ENCODE measurements at places on chromosomes 4 and X.

DNA sequence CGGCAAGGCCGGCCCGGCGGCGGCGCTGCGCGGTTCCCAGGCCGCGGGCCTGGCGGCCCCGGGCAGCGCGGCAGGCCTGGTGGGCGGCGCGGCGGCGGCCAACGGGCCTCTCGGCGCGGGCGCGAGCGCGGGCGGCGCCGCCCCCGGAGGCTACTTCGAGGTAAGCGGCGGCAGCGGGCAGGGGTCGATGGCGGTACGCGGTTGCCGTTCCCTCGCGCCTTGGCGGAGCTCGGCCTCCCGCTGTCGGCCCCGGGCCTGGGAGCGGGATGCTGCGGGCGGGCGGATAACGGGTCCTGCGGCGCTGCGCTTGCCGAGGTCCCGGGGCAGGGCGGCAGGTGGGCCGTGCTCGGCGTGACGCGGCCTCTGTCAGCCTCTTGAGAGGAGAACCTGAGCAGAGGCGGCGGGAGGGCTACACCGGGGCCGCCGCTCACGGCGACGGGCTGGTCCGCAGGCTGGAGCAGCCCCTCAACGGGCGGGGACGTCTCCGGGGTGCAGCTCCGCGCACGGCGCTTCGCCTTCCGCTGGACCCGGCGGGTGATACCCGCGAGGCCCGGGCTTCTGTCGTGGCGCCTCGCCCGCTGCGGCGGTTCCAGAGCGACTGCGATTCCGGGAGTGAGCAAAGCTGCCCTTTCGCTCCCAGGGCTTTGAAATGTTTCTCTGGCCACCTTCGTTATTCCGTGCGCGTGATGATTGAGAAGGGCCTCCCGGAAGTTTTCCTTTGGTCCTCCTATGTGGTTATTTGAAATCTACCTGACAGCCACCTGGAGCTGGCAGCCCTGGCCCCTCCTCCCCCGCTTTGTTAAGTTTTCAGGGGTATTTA, 774 bp downstream of the FAM193A start:
- DNase-seq = no peak

GRCh38 chr4:103074744-103075434, 1.7 kb downstream of the SLC9B2 start:
- DNase-seq = no peak

- no peak for DNase-seq
Observed at GRCh38 chr4:87240341-87240740, 19.9 kb upstream of the KLHL8 start.

DNA sequence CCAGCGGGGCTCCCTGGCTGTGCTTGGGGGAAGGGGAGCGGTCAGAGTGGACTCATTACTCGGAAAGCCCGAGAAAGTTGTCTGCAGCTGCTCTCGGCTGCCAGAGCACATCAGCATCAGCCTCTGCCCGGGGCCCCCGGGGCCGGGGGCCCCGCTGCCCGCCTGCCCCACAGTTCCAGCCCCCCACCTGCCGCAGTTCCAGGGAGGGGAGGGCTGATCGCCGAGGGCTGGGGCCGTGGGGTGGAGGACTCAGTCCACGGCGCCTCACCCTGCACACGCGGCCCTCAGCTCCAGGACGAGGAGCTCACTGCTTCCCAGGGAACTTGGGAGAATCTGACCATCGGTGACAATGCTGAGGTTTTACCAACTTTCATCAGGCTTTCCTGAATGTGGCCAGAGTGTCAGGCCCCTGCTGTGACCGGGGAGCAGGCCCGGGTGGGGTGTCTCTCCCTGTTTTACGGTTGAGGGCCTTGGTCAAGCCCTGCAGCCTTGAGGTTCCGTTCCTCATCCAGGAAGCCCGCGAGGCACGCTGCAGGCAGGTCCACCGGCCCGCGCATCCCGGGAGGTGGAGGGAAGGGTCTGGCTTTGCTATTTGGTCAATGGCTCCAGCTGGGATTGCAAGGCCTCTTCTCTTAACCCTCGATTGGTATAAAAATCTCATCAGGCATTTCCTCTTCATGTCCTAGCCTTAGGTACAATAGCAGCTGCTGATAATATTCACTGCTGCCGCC, 57.2 kb downstream of the CPZ start:
- DNase-seq = no peak

DNA sequence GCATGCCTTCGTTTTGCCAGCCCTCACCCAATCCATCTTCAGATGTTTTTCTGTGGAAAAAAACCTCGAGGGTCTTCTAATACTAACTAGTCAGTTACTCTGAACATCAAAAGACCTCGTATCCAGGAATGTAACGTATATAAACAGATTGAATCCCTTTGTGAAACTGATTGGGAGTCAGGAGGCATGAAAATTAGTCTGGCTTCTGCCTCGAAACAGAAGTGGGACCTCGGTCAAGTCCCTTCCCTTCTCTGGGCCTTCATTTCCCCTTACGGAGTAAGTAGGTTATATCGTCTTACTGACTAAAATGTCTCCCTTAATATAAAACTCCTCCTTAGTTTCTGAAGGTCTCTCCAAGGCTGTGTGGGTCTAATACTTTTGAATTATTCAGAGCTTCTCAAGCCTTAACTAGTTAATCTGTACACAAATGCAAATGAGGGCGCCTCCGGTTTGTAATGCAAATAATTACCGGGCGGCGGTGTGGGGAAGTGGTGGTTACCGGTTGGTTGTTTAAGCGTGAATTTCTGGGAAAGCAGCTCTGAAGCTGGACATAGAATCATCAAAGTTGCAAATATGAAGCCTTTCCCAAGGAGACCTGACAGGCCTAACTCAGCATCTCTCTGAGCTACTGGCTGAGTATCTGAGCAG, 11.4 kb upstream of the NKRF start:
- DNase-seq = no peak

DNA sequence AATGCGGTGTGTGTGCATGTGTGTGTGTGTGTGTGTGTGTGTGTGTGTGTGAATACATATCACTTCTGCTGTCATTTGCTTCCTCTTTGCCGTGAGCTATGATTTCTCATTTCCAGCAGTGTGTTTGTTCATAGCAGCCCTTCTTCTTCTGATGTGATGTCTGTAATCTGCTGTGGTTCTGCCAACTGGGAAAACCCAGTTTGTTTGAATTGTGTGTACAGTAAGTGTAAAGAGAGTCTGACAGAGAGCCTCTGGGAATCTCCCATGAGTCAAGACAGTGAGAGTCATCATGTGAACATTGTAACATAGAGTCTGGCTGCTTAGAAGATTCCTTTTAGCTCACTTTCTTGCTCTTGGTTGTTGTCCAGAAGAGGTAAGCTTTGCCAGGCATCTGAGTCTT, 8.4 kb upstream of the NWD2 start:
- DNase-seq = no peak

DNA sequence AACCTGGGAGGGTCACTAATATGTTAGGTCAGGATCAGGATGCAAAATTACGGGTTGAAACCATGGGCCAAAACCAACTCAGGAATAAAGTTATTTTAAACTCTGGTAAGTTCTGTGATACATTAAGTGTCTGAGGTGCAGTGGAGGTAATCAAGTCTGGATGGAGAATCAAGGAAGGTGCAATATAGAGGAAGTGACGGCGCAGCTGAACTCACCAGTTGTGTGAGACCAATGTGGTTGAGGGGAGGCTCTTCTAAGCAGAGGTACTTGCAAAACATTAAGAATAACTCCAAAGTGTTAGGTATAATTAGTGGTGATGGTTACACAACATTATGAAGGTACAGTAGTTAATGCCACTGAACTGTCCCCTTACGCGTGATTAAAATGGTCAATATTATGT, 19.7 kb downstream of the GAB3 start:
- DNase-seq = no peak

- DNase-seq = peak; percentile 35
Observed at GRCh38 chr4:184617600-184618196, 31.5 kb downstream of the CASP3 start.

DNA sequence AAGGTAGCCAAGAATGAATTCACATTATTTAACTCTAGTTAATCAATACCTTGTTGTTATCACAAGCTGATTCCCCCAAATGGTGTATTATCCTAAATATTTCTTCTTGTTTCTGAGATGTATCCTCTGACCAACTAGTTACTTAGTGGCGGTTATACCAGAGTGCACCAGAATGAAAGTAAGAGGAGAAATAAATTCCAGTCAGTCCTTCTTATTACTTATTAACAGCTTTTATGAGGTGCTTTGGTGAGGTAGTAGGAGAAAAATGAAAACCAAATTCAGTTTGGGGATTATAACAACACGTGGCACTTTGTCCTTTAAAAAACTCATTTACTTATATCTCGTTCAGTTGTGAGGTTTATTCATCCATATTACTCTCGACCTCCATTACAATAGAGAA, 101.9 kb downstream of the AMMECR1 start:
- DNase-seq = no peak

- DNase-seq = no peak
Observed at GRCh38 chr4:945274-946102, 13.2 kb downstream of the TMEM175 start.

GRCh38 chrX:31423609-31424189, 351.9 kb upstream of the FTHL17 start:
- DNase-seq = no peak

DNA sequence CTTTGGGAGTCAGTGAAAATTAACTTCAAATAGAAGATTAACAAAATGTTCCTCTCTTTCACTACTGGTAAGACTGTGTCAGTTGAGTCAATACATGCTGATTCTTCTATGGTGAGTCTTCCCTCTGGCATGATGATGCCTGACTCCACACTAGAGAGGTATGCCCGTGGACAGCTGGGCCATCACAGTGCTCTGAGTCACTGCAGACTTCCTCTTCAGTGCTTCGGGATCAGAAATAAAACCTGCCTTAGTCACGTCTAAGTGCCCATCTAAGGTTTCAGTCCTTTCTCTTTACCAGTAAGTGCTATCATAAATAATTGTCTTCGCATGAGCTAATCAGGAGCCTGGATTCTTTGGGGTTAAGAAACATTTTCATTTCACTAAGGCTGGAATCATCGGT, 1.6 kb upstream of the ASB5 start:
- DNase-seq = no peak

- no peak for DNase-seq
Observed at GRCh38 chrX:9940421-9940820, 26.7 kb upstream of the CLDN34 start.

GRCh38 chr4:143514497-143514896, 995 bp downstream of the SMARCA5 start:
- DNase-seq = no peak

- no peak for DNase-seq
Observed at GRCh38 chr4:25154594-25155265, 5.5 kb downstream of the SEPSECS start.

DNA sequence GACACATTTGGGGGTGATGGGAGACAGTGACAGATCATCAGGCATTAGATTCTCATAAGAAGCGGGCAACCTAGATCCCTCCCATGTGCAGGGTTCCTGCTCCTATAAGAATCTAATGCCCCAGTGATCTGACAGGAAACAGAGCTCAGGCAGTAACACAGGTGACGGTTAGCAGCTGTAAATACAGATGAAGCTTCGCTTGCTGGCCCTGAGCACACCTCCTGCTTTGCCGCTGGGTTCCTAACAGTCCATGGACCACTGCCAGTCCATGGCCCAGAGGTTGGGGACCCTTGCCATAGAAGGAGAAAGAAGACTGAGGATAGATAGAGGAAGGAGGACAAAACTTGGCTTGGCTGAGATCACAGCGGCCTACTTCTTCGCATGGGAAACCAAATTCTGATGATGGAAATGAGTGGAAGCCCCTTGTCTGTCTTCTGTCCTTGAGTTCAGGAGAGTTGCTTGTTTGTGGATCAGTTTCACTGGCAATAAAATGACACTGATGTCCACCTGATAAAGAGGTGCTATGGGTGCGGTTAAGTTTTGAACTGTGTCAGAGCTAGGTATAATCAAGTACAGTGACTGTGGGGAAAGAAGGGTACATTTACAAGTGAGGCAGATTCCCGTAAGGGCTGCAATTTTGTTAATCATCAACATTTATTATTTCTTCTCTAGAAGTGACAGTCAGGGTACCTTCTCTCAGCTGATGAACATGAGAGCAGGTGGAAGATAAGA, 1.7 kb upstream of the TIFA start:
- DNase-seq = no peak

GRCh38 chr4:83266689-83267088, 17.9 kb downstream of the COQ2 start:
- no peak for DNase-seq

GRCh38 chr4:1809754-1810502, 16.8 kb downstream of the FGFR3 start:
- peak; percentile 47 for DNase-seq

- DNase-seq = no peak
Observed at GRCh38 chr4:2132438-2132837, 73.3 kb downstream of the NAT8L start.

DNA sequence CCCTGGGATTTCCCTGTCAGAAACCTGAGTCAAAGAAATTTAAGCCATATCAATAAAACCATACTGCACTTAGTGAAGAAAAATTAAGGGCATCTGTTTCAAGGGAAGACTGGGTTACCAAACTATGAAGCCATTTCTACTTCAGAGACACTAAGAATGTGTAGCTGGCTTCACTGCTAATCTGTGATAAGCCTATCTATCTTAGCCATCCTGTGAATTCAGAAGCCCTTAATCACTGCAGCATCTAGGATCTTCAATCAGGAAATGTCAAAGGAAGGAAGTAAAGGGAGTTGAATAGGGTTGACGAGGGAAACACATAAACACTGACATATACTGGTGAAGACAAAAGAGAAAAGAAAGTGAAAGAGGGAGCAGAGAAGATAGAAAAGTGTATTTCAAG, 777.6 kb upstream of the DIAPH2 start:
- no peak for DNase-seq

- no peak for DNase-seq
Observed at GRCh38 chrX:101287402-101287801, 3.7 kb downstream of the TAF7L start.

DNA sequence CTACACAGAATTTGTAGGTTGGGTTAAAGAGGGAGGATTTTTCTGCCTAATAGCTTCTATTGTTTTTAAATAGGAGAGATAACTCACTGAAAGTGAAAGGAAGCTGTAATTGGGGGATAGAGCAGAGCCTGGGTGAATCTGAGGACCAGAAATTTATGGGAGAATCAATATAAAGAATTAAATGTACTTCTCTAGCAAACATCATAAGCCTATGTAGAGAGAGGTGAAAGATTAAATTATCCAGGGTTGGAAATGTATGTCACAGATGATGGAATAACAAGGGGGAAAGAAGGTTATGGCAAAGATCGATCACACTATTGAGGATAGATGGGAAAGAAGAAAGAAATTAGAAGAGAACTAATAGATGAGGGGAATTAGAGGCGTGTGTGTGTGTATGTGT, 104.4 kb upstream of the DCAF8L1 start:
- no peak for DNase-seq

GRCh38 chr4:76745240-76745639, 152.7 kb downstream of the SOWAHB start:
- no peak for DNase-seq

DNA sequence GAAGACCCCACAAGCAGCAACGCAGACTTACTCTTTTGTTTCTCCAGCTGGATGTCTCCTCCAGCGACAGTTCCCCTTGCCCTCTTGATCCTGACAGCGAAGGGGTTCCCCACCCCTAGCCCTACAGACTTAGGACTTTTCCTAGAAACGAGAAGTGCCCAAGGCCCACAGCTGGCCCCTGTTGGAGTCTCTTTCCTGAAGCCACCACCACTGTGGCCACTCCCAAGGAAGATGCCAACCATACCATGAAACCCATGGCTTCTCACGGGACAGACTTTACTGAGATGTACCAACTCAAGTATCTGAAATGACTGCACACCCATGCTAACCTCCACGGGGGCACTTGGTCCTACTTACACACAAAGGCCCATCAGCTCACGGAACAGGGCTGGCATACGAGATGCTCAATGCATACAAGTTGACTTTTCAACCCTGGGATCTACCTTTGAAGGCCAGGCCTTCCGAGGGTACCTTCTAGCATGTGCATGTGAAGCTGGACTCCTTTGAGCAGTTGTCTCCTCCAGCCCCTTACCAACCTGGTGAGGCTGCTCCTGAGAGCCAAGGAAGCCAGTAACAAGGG, 924 bp upstream of the IRAK1 start:
- DNase-seq = no peak
